ENCODE measurements at places on chromosomes 1 and 21.

DNA sequence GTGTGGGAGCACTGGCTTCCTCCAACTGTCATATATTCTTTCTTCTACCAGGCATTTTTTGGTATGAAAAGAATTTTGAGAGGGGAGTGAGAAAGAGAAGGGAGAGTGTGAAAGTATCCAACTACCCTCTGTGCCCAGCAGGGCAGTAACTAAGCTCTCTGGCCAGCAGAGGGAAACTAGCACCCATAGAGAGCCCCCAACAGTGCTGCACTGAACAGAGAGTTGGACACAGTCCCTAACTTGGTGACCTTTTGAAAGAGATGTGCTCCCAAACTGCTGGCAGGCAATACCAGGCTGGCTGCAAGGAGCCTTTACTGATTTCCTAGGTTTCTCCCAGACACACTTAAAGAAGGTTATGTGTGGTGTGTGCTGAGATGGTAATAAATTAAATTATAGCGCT is 118.8 kb upstream of the PBX1 start:
- no peak for DNase-seq

GRCh38 chr1:117634631-117635030 is 28.8 kb downstream of the TENT5C start:
- DNase-seq = no peak

DNA sequence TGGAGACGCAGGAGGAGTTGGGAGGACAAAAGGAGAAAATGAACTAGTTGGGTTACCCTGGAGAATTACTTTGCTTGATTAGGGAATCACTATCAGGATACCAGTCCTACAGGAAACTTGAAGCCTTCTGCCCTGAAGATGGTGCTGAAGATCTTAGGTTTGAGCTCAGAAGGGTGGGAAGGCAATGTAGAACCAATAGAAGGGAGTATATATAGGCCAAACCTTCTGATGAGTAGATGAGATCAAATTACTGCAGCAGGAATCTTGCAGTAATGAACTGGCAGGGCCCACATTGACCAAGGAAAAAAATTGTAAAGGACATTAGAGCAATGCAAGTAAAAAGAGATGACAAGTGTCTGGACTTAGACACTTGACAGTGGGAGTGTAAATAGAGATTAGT is 116.3 kb upstream of the CACYBP start:
- no peak for DNase-seq

DNA sequence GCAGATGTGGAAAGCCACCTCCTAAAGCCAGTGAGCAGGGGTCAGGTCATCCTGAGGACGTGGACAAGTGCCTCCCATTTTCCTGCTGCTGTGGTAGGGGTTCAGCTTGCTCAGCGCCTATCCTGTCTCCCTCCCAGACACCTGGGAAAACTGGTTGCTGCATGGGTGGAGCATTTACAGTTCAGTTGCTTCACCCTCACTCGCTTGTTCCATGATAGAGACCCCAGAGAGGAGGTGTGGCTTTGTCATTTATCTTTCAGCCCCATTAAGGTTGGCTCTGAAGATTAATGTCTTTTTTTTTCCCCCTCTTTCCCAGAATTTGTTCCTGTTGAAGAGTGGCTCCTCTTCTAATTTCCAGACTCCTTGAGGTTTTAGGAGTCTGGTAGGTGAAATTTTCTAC is 9.2 kb downstream of the VANGL1 start:
- DNase-seq = no peak

DNA sequence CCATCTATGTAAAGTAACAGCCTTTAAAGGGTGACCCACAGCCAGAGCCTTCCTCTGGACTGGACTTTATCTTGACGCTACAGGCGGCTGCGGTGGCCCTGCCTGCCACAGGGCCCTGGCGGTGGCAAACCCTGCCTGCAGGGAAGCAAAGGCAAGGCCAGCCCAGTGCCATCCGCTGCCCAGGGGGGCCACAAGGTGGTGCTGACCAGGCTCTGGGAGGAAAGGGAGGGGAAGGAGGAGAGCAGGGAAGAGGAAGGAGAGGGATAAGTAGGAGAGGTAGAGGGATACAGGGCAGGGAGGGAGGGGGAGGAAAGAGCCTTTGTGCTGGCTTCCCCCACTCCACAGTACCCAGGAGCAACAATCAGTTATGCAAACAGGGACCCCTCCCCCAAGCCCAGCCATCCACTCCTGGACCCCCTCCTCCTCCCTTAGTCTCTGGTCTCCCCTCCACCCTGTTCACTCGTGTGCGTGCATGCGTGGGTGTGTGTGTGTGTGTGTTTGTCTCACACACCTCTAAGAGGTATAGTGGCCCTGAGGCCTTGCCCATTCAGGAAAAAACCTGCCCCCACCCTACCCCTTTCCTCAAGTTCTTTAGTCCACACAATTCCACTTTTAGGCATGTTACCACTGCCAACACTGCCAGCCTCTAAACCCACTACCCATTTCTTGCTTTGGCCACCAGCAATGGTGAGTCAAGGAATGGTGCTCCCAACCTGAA is 30.3 kb downstream of the SSBP3 start:
- no peak for DNase-seq

DNA sequence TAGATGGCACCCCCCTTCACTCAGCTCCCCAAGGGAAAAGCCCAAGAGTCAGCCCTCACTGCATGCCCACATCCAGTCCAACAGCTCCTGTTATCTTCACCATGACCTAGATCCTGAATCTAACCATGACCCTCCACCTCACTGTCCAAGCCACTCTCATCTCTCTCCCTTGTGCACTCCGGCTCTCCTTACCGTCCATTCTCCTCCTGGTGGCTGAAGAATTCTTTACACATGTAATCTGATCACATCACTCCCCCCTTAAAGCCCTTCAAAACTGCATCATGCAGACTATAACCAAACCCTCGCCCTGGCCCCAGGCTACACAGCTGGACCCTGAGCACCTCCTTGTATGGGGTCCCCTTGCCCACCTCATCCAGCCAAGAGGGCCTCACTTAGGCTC is 14.0 kb upstream of the PAQR7 start:
- DNase-seq = no peak

- DNase-seq = no peak
Measured at GRCh38 chr1:222781251-222781650, 33.6 kb upstream of the DISP1 start.

DNA sequence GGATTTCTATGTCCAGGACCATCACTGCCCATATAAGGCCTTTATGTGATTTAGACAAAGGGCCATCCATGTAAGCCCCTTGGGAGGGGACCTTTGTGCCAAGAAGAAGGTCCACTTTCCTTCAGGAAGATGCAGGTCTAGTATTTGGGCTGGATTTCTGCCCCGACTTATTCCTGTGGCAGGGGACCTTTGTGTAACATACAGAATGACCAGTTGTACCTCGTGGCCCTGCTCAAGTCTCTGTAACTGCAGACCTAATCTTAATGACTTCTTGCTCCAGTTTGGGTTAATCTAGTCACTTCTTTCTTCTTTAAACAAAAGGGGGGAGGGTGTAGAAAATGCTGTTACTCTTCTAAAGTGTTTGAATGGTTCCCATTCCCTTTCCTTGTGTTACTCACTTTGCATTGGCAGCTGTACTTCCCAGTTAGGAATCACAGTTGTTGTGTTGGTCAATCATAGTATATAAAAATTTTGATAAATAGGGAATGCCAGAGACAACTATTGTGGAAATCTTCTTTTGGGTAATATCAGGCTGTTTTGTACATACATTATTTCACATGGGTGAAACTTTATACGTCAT is 54.2 kb downstream of the MIGA1 start:
- no peak for DNase-seq

GRCh38 chr1:153572569-153573015 is 6.9 kb upstream of the S100A2 start:
- DNase-seq = peak; percentile 36

DNA sequence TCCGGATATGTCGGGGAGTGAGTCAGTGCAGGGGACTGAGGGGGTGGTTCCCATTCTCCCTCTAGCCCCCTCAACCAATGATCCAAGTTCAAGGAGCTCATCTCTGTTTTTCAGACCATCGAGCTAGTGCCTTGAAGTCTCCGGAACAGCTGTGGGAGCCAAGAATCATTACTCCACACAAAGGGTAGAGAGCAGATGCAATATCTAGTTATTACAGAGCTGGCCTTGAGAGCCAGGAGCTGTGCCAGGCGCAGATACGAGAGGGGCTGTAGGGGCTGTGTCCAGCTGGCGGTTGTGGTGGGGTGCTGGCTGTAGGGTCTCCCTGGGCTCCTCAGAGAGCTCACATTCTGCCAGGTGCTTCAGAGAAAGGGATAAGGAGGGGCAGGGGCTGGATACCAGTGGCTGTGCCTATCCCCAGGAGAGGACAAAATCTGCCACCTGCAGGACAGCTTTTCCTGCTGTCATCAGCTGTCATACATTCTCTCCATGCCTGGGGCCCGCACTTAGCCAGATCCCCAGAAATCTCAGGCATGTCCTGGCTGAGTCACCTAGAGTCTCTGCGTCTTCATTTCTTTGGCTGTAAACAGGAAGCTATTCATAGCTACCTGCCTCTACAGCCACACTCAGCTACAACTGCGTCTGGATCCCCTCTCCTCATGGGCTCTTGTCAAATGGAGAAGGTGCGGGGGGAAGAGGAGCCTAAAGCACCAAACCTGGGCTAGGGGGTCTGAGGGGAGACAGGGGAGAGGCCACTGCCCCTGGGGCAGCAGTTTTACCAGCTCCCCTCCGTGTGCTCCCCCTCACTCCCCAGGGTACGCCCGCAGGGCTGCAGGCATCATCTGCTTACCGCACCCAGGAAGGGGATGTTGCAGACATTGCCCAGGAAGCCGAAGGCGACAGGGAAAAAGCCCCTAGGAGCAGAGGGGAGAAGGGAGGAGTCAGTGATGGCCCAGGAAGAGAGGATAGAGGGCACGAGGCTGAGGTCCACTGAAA is 2.4 kb upstream of the KISS1 start:
- DNase-seq = no peak

GRCh38 chr1:22142315-22143064 is 407 bp downstream of the WNT4 start:
- DNase-seq = no peak

DNA sequence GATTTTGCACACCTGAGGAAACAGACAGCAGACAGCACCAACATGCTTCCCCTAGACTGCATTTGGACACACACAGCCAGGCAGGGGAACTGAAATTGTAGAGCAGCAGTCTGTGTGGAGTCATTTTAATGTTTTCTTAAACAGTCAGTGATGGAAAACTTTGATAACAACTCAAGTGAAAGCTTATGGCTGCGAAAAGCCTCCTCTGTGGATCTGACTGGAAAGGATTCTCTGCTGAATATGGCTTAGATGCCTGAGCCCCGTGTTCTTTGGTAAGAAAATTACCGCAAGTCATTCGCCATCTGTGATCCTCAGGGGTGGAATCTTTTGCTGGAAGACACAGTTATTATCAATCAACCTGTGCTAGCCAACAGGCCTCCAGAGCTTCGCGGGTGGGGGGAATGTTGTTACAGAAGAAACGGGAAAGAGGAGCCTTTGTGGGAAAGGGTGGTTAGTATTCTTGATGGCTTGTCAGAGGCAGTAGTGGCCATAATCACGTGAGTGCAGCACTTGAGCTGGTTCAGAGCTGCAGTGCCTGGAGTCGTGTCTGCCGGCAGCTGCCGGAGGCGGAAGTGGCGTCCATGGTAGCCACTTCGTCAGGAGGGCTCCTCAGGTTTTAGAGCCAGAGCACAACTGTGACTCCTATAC is 204.7 kb downstream of the ST6GALNAC3 start:
- DNase-seq = no peak

GRCh38 chr1:184650177-184650866 is 104.3 kb downstream of the EDEM3 start:
- no peak for DNase-seq

- no peak for DNase-seq
Measured at GRCh38 chr1:248589334-248589733, 8.2 kb downstream of the OR2T10 start.

DNA sequence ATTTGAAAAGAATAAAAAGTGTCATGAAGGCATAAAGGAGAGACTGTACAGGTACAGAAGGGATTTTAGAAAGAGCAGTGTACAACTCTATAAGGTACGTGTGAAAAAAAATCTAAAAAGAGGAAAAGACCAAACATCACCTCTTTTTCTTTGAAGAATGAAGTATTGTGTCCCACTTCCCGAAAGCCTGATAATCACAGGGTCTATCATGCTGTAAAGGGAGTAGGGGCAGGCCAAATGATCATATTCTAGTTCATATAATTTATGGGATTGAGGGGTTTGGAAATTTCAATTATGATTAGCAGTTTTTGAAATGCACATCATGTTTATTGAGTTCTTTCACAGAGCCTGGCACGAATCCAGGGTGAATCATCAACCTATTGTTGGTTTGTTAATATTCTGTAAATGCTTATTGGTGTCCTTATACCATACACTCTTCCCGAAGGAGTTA is 910 bp upstream of the RERE start:
- no peak for DNase-seq

GRCh38 chr1:187959062-187959461 is 1130.3 kb downstream of the PLA2G4A start:
- DNase-seq = no peak

DNA sequence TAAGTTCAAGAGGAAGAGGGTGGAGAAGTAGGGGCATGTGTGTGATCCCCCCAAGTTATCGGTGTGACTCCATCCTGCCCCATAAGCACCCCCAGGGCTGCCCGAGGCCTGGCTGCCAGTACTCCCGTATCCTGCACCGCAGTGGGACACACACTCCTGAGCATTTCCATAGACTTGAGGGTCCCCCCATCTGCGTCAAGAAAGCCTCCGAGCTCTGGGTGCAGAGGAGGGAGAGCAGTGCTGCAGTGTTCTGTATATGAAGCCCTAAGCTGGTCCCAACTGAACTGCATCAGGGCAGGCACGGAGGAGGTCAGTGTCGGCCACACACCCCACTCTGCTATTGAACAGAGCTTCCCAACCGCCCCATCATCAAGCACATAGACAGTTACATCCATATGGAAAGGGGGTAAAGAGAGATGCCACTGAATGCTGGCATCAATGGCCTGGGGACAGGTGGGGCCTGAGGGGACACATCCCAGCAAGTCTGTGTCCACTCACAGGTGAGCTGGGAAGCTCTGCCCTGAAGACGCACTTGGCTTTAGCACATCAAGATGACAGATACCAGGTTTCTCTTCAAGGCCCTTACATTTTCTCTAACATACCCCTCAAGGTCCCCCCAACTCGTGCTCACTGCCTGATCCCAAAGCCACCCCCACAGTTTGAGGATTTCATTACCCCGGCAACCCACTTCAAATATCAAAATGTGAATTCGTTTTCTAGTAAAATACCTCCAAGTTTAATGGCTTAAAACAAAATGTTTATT is 64.3 kb downstream of the EVA1C start:
- DNase-seq = no peak

GRCh38 chr1:54284781-54285529 is 85.0 kb downstream of the MRPL37 start:
- no peak for DNase-seq
